Islet precursor cell (in vitro differentiated cells): ENCODE measurements at places on chromosomes 3 and 15.
A peak's percentile ranks its signal among the peaks of the same experiment; 100 is the strongest.

DNA sequence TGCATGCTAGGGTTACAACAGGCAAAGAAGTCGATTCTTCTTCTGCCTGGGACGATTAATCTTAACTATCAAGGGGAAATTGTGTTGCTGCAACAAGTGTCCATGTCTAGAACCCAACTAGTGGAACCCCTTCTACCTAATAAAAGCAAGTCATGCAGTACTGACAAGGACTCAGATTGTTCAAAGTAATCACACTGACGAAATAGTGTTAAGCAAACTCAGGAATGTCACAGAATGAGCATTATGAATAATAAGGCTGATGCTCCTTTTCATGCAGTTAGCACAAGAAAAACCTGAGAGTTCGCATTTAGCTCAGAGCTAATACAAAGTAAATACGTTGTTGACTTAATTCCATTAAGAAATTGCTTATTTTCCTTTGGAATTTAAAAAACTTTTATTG lies 47.5 kb upstream of the TRIM42 start:
- DNase-seq, result no peak

- no peak for DNase-seq
Observed at GRCh38 chr15:78415284-78415683, 22.7 kb upstream of the IREB2 start.

DNA sequence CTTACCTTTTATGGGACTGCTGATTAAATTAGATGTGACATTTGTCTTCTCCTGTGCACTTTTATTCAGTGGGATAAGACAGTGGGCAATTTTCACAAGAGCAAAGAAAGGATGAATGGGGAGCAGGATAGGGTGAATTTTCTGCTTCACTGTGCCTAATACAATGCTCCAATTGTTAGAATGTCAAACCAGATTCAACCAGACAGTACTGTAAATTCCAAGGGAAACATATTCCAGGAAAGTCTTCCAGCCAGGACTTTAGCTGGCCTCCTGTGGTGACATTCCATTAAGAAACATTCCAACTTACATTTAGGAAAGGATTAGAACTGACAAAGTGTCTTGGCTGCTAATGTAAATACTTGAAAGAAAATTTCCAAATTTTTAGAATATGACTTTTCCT lies 100.1 kb upstream of the PROK2 start:
- DNase-seq, result peak; percentile 69

GRCh38 chr3:41199866-41200668 lies 762 bp downstream of the CTNNB1 start:
- no peak for DNase-seq

GRCh38 chr15:76278651-76279050 lies 32.6 kb downstream of the ETFA start:
- DNase-seq, result no peak

GRCh38 chr3:159829539-159830227 lies 159.0 kb upstream of the IL12A start:
- DNase-seq, result no peak

GRCh38 chr3:63462732-63463131 lies 184.6 kb downstream of the SYNPR start:
- DNase-seq, result no peak

DNA sequence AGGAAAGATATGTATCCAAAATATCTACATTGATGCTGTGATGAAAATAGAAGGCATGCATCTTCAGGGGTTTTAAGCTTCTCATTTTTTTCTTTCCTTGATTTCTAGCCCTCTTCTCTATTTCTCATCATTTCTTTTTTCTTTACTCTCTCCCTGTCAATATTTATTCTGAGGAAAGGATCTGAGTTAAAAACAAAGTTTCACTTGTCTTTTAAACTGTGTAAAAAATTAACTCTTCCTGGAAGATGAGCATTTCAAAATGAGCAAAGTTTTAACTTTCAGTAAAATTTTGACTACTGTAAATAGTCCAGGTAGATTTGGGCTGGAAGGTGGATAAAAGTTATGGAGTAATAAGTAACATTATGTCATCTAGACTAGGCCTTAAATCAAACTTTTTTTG lies 500.2 kb upstream of the GBE1 start:
- no peak for DNase-seq
